Left renal pelvis (tissue), 4 donors: ENCODE measurements at places on chromosomes 2 and 18. TPM values are rescaled to one million over a fixed set of nuclear protein-coding genes. Genes with fewer than 3 reads are reported as not detected.

Gene SLC4A5
- polyA plus RNA-seq: 3.4 TPM

Gene SGO2
- 17.2 TPM for polyA plus RNA-seq

Gene HADHA
- 165 TPM for polyA plus RNA-seq

Gene IL37
- polyA plus RNA-seq: not detected

Gene C2orf66
- polyA plus RNA-seq: 1.3 TPM

Gene RETREG2
- 120 TPM for polyA plus RNA-seq

Gene KIAA2012
- 0.38 TPM for polyA plus RNA-seq

Gene ZSWIM2
- not detected for polyA plus RNA-seq

Gene SERPINB5
- not detected for polyA plus RNA-seq

Gene NTSR2
- polyA plus RNA-seq: not detected

Gene ZEB2
- polyA plus RNA-seq: 124 TPM

Gene ZBTB7C
- 13.1 TPM for polyA plus RNA-seq

Gene UNC80
- polyA plus RNA-seq: 1.4 TPM

Gene MDH1B
- polyA plus RNA-seq: 16.6 TPM
